ENCODE measurements at places on chromosomes 12 and 14.

DNA sequence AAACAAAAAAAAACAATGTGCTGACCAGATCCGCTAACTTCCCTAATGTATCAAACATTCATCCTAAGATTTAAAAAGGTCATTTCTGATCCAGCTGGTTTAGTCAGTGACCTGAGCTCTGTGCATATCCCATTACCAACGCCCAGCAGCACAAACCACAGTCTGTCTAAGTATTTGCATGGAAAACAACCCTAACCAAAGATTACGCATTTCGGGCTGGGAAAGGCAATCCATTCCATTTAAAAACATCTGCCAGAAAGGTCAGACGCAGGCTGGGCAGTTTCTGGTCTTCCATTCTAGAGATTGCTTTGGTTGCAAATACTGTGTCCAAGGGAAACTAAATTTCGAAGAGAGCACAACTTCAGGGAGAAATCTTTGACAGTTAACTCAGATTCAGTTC is 234.9 kb downstream of the FLRT2 start:
- H3K36me3 ChIP-seq = no peaks in the 10 kb centered on the region
- no peaks in the 10 kb centered on the region for H3K4me1 ChIP-seq
- no peaks in the 10 kb centered on the region for H3K27me3 ChIP-seq
- no peak for DNase-seq
- no peak overlapping the region for H3K27ac ChIP-seq

- no peak overlapping the region for H3K27ac ChIP-seq
- H3K4me3 ChIP-seq = no peak overlapping the region
- H3K27me3 ChIP-seq = peaks cover 20% of the 10 kb centered on the region
- H3K4me1 ChIP-seq = peaks cover 7% of the 10 kb centered on the region
- H3K36me3 ChIP-seq = no peaks in the 10 kb centered on the region
- no peak for DNase-seq
Measured at GRCh38 chr12:1814266-1814665, 6.1 kb upstream of the LRTM2 start.

DNA sequence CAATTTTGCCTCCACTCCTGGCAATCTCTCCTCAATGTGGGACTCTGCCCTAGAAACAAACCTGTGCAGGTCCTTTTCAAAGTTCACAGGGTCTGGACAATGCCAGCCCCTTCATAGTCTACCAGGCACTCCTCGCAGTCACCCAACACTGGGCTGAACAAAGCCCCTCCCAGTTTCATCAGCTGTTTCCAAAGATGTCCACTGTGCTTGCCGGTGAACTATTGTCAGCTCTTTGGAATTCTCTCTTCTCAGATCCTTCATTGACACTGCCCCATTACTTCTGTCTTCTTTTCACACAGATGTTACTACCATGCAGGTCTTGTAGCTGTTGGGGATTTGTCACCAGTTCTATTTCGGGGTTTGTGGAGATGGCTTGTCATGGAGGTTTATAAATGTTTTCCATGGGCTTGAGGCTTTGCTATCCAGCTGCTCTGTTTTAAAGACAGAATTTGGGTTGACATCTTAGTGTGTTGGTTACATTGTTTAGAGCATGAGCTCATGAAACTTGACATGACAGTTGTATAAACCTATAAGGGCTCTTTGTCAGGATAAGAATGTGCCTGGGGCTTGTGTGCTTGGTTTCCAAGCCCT is 77.3 kb upstream of the DHRS4 start:
- no peaks in the 10 kb centered on the region for H3K36me3 ChIP-seq
- peaks cover 14% of the 10 kb centered on the region for H3K4me1 ChIP-seq
- no peak for DNase-seq

DNA sequence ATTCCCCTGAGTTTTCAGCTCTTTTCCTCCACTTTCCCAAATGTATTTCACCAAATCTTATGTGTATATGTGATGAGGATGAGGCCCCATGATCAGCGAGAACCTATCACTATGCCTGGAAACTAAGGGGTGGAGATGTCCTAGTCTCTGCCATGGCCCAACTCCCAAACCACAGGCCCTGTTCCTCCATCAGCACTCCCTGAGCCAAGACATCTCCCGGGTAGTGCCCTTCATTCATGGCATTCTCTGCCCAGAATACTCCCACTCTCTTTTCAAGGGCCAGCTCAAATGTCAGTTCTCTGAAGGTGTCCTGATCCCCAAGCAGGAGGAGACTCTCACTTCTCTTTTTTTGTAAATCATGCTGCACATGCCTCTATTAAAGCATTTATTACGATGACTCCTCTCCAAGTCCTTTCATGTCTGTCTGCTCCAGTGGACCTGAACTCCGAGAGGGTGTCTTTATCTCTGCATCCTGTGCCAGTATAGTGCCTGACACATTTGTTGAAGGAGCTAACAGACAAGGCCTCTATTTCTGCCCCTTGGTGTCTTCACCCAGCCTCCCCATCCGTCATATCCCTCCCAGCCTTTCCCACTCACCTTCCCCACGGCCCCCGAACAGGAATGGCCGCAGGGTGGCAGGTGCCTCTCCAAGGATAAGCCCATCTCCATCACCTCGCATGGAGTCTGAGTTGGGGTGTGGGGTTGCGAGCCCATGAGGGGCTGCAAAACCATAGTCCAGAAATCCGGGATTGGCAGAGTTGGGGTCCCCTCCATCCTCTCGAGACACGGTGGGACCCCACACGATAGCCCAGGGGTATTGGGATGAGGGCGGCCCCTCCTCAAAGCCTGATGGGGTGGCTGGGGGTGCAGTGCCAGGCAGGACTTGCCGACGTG is 3.7 kb downstream of the PIANP start:
- H3K27ac ChIP-seq = no peak overlapping the region
- no peak overlapping the region for H3K4me3 ChIP-seq
- no peak for DNase-seq
- H3K4me1 ChIP-seq = peaks cover 8% of the 10 kb centered on the region
- H3K27me3 ChIP-seq = peaks cover 33% of the 10 kb centered on the region
- no peaks in the 10 kb centered on the region for H3K36me3 ChIP-seq

- peaks cover 8% of the 10 kb centered on the region for H3K36me3 ChIP-seq
- H3K27ac ChIP-seq = no peak overlapping the region
- H3K4me3 ChIP-seq = no peak overlapping the region
- H3K27me3 ChIP-seq = no peaks in the 10 kb centered on the region
- H3K4me1 ChIP-seq = peaks cover 21% of the 10 kb centered on the region
- no peak for DNase-seq
Measured at GRCh38 chr14:102323102-102323501, 3.6 kb downstream of the ZNF839 start.

GRCh38 chr12:89080793-89081465 is 271.4 kb downstream of the DUSP6 start:
- H3K4me3 ChIP-seq = no peak overlapping the region
- H3K27me3 ChIP-seq = no peaks in the 10 kb centered on the region
- no peak overlapping the region for H3K27ac ChIP-seq
- DNase-seq = no peak
- peaks cover 2% of the 10 kb centered on the region for H3K36me3 ChIP-seq
- peaks cover 14% of the 10 kb centered on the region for H3K4me1 ChIP-seq

GRCh38 chr14:64110802-64111201 is 183.4 kb downstream of the ESR2 start:
- H3K36me3 ChIP-seq = peaks cover 7% of the 10 kb centered on the region
- no peak for DNase-seq
- H3K27me3 ChIP-seq = no peaks in the 10 kb centered on the region
- H3K4me3 ChIP-seq = no peak overlapping the region

GRCh38 chr12:115341442-115341841 is 657.5 kb upstream of the TBX3 start:
- H3K27me3 ChIP-seq = no peaks in the 10 kb centered on the region
- DNase-seq = no peak
- no peak overlapping the region for H3K4me3 ChIP-seq
- no peaks in the 10 kb centered on the region for H3K36me3 ChIP-seq
- H3K27ac ChIP-seq = no peak overlapping the region
- H3K4me1 ChIP-seq = no peaks in the 10 kb centered on the region

DNA sequence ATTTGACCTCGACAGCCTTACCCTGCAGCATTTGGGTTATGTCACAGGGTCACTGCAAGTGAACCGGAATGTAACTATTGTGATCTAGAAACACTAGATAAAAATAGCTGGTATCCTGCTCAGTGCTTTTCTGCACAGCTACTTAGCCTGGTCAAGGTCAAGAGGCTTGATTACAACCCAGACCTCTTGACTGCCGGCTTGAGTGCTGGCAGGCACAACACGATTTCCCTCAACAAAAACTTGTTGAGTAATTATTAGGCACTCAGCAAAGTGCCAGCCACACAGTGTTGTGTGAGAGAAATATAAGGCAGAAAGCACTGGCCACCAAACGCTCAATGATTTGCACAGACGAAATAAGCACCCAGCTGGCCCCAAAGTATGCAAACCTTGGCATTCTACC is 156.7 kb downstream of the NUAK1 start:
- H3K4me3 ChIP-seq = no peak overlapping the region
- H3K27ac ChIP-seq = no peak overlapping the region
- no peaks in the 10 kb centered on the region for H3K4me1 ChIP-seq
- no peak for DNase-seq

GRCh38 chr12:115010324-115010995 is 326.5 kb upstream of the TBX3 start:
- H3K36me3 ChIP-seq = no peaks in the 10 kb centered on the region
- H3K4me1 ChIP-seq = no peaks in the 10 kb centered on the region
- no peak overlapping the region for H3K4me3 ChIP-seq
- H3K27me3 ChIP-seq = no peaks in the 10 kb centered on the region

- H3K4me1 ChIP-seq = peaks cover 9% of the 10 kb centered on the region
- H3K27me3 ChIP-seq = no peaks in the 10 kb centered on the region
- H3K4me3 ChIP-seq = no peak overlapping the region
- DNase-seq = no peak
- H3K36me3 ChIP-seq = peaks cover 4% of the 10 kb centered on the region
Measured at GRCh38 chr14:35235840-35236239, 56.3 kb upstream of the PSMA6 start.

GRCh38 chr12:124464062-124464461 is 103.3 kb downstream of the NCOR2 start:
- H3K36me3 ChIP-seq = peaks cover 50% of the 10 kb centered on the region
- H3K4me3 ChIP-seq = no peak overlapping the region
- no peaks in the 10 kb centered on the region for H3K27me3 ChIP-seq
- no peak for DNase-seq
- peak overlapping the region; percentile 31 for H3K27ac ChIP-seq

GRCh38 chr14:72553161-72553560 is 340.7 kb downstream of the DPF3 start:
- no peaks in the 10 kb centered on the region for H3K4me1 ChIP-seq
- no peak overlapping the region for H3K4me3 ChIP-seq
- H3K36me3 ChIP-seq = no peaks in the 10 kb centered on the region
- H3K27ac ChIP-seq = no peak overlapping the region

DNA sequence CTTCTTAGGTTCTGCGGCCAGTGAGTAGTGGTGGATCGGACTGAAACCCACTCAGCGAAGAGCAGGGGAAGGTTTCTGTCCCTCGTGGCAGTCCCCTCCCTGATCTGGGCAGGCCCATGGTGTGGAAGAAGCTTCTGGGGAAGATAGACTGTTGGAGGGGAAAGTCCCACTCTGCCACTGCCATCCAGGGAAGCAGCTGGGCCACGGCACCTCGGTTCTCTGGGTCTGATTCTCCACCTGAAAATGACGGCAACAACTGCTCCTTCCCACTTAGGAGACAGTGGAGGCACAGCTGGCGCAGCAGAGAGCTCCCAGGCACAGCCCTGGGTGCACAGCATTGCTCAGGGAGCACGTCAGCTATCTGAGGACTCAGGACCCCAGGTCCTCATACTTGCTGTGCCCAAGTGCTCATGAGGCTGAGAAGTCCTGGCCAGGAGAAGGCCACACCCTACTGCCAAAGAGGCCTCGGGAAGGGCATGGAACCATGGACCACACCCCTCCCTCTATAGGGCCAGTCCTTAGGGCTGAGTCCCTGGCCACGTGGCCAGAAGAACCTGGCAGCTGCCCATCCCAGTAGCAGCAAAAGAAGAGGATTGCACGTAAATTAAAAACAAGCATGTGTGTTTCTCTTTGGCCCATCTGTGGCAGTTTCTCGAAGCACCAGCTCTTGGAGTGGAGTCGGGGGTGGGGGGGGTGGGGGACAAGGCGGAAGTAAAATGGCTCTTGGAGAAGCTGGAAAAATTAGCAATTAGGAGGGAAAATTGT is 85.3 kb upstream of the BCL11B start:
- DNase-seq = no peak
- no peaks in the 10 kb centered on the region for H3K27me3 ChIP-seq
- H3K4me3 ChIP-seq = no peak overlapping the region
- no peaks in the 10 kb centered on the region for H3K36me3 ChIP-seq
- H3K4me1 ChIP-seq = no peaks in the 10 kb centered on the region

GRCh38 chr12:39275846-39276245 is 167.1 kb downstream of the KIF21A start:
- H3K4me1 ChIP-seq = peaks cover 5% of the 10 kb centered on the region
- no peak for DNase-seq
- H3K4me3 ChIP-seq = no peak overlapping the region
- H3K27ac ChIP-seq = no peak overlapping the region
- peaks cover 14% of the 10 kb centered on the region for H3K27me3 ChIP-seq
- no peaks in the 10 kb centered on the region for H3K36me3 ChIP-seq

DNA sequence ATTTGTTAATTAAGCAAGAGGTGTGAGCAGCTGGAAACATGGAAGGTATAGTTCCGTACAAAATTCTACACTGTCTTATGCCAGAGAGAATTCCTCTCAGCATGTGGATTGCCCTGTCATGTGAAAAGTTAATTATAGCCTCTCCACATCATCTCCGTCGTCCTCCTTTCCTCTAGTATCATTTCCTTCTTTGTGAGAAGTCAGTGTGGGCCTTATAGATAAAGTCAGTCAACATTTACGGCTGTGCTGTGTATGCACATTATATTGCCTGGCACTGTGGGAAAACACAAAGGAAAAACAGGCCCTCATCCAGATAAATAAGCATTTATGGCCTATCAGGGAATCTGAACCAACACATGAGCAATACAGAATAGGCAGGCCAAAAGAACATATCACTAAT is 236.6 kb downstream of the SEC23A start:
- H3K4me3 ChIP-seq = no peak overlapping the region
- no peaks in the 10 kb centered on the region for H3K4me1 ChIP-seq
- H3K27me3 ChIP-seq = no peaks in the 10 kb centered on the region
- DNase-seq = no peak
- no peaks in the 10 kb centered on the region for H3K36me3 ChIP-seq

DNA sequence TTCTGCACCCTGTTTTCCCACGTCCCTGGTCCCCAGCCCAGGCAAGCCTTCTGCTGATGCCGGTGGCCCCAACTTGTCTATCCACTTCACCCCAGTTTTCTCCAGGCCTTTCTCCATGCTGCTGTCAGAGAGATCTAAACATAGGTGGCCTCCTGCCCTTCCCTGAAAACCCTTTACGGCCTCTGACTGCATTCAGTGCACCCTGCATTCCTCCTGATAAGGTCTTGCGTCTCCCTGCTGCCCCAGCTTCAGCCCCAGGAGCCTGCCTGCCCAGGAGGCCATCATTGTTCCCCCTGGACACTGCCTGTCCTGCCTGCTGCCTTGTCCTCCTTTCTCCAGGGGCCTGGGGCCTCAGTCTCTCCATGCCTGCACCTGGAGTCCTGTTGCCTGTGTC is 29.8 kb downstream of the TRAF3 start:
- DNase-seq = no peak
- peak overlapping the region; percentile 56 for H3K4me3 ChIP-seq
- H3K27ac ChIP-seq = peak overlapping the region; percentile 98
- H3K4me1 ChIP-seq = peaks cover 47% of the 10 kb centered on the region
- H3K27me3 ChIP-seq = no peaks in the 10 kb centered on the region

- H3K27me3 ChIP-seq = peaks cover 10% of the 10 kb centered on the region
- peaks cover 12% of the 10 kb centered on the region for H3K4me1 ChIP-seq
- H3K4me3 ChIP-seq = no peak overlapping the region
- peak; percentile 41 for DNase-seq
- peaks cover 2% of the 10 kb centered on the region for H3K36me3 ChIP-seq
- H3K27ac ChIP-seq = no peak overlapping the region
Measured at GRCh38 chr14:50342221-50343078, 30.3 kb downstream of the DMAC2L start.

- no peak for DNase-seq
- H3K27me3 ChIP-seq = peaks cover 13% of the 10 kb centered on the region
- H3K4me1 ChIP-seq = peaks cover 16% of the 10 kb centered on the region
- no peaks in the 10 kb centered on the region for H3K36me3 ChIP-seq
- no peak overlapping the region for H3K27ac ChIP-seq
Measured at GRCh38 chr12:90071996-90072395, 363.4 kb upstream of the ATP2B1 start.
